ENCODE measurements at places on chromosomes 5 and 9.

DNA sequence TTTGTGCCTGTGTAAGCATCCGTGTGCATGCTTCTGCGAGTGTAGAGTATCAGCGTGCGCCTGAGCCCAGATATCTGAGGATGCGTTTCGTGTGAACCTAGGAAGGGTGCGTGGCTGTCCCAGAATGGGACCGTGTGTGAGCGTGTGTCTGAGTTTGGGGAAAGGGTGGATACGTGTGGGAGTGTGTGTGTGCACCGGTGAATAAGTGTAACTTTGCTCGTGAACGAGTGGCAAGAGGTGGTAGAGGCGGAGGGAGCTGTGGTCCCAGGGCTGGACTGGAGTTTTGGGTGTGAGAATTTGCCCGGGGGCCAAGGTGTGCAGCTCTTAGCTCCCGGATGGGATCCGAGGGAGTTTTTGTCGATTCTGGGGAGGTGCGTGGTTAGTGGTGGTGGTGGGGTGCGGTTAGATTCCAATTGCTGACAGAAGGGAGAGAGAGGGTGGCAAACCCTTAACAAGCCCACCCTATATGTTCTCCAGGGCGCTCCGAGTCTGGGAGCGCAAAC is 686 bp upstream of the COL27A1 start:
- DNase-seq: no peak

GRCh38 chr5:166163996-166164610 is 2127.3 kb upstream of the WWC1 start:
- no peak for DNase-seq

GRCh38 chr9:95855961-95856360 is 19.5 kb upstream of the ERCC6L2 start:
- DNase-seq: no peak

DNA sequence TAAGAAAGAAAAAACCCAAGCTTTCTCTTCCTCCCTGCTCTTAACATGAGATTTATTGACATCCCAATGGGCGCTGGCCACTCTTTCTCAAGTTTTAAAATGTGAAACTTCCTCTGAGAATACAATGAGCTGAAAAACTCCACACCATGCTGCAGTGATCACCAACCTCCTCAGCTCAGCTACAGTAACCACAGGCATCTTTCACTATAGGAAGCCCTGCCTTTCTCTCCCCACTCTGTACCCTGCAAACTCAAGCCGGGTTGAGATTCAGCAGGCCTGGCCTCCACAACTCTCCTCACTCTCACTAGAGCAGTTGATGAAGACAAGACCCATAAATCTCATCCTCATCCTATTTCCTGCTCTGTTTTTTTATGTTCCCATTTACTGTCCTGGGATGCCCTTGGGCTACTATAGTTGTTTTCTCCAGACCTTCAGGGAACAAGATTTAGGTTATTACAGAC is 48.3 kb downstream of the SH3TC2 start:
- no peak for DNase-seq

- DNase-seq: no peak
These were observed 1.2 kb upstream of the NSD1 start for GRCh38 chr5:177132136-177133095.

DNA sequence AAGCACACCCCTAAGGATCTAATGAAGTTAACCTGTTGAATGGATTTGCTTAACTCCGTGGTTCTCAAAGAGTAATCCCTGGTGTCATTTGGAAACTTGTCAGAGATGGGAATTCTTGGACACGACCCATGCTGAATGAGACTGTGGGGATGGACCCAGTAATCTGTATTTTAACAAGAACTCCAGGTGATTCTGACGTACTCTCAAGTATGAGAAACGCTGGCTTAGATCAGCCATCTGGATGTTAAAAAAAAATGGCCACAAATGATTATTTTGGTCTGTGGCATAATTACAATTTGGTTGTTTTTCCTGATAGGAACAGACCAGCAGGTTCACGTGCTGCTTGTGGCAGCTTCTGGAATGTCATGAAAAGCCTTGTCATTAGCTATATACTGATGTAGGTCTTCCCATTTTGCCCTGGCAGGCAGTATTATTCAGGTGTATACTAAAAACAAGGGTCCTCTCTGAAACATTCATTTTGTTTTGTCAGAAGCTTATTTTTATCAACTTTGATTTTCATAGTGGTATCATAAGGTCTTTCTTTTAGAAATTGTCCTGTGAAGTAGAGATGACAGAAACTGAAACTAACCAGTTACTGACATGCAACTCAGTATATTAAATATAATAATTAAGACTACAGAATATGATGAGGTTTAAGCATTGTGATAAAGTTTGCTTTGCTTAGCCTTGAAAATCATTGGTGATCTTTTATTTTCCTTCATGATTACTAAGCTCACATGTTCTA is 15.4 kb downstream of the CPEB4 start:
- DNase-seq: no peak

DNA sequence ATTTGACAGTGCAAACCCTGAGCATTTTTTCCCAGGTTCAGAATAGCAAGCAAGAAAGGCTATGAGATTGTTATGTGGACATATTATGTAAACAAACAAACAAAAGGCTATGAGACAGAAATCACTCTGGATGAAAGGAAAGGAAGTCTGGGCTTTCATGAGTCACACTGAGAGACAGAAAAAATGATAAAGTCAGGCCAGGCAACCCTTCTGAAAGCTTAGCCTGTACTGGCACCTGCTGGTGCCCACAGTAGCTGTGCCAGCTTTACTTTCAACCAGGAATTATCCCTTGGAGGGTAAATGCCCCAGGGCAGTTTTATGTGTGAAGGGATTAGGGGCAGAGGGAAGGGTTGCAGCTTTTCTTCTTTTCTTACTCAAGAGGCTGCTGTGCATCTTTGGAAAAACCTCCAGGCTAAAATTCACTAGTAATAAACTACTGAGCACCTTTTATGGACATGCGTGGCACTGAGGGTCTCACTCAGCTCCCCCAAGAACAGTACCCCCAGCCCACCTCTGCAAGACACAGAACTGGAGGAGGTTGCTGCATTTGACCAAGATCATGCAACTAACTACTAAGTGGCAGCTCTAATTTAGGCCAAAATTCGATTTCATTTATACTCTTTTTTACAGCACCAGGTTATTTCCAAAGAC is 41.7 kb downstream of the ACTL7B start:
- no peak for DNase-seq

- DNase-seq: no peak
These were observed 69.8 kb upstream of the DAB2 start for GRCh38 chr5:39494534-39494933.

DNA sequence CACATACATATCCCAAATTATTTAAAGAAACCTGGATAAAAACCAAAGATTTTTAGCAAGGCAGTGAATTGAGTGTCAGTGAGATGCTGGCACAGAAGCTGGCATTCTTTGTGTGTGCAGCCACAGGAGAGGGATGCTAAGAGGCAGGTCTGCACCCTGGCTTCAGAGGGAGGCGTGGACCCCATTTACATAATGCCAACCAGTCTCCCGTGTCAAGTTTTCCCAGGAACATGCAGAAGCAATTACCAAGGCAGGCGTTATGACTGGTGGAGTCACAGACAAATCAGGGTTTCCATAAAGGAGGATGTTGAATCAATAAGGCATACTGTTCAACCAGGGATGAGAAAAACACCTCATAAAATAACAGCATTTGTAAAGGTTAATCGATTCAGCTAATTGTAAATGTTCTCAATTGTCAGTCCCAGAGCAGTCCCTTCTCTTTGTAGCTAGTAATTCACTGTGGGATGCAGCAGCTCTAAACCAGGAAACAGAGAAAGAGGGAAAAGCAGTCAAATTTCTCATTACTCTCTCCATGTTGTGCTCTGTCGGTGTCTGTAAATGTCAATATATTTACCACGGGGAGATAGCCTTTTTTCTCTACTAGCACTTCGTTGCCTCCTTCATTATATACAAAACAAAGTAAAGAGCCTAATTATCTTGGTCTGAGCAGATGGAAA is 452.4 kb upstream of the GRAMD2B start:
- no peak for DNase-seq

- no peak for DNase-seq
These were observed 65.2 kb downstream of the CRB2 start for GRCh38 chr9:123421186-123421585.

GRCh38 chr5:159680095-159680494 is 236.2 kb upstream of the ADRA1B start:
- DNase-seq: no peak

- no peak for DNase-seq
These were observed 124.3 kb downstream of the MRPS30 start for GRCh38 chr5:44932922-44933585.

DNA sequence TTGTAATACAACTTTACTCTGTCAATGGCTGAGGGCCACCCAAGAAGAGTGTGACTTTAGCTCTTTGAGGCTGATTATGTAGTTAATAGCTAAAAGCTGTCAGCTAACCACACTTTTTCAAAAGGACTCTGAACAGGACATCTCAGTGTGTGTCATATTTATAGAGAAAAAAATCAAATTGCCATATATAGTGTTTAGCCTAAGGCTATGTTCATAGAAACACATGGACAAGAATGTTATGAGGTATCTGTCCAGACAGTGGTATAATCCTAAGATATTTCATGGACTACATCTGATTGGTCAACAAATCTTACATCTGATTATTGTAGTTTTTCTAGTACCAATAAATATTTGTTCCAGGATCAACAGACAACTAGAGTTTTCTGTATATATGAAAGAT is 42.1 kb upstream of the CDH18 start:
- no peak for DNase-seq

- DNase-seq: no peak
These were observed 10.2 kb upstream of the SFXN1 start for GRCh38 chr5:175467983-175468690.

DNA sequence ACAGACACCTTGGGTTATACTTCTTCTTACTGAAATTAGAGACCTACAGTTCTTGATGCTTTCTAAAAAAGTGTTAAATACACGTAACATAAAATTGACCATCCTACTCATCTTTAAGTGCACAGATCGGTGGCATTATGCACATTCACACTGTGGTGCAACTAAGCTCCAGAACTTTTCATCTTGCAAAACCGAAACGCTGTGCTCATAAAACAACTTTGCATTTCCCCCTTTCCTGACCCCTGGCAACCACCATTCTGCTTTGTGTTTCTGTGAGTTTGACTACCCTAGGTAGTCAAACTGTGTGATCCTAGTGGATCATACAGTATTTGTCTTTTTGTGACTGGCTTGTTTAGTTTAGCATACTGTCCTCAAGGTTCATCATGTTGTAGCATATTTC is 3.9 kb downstream of the MVB12B start:
- no peak for DNase-seq

DNA sequence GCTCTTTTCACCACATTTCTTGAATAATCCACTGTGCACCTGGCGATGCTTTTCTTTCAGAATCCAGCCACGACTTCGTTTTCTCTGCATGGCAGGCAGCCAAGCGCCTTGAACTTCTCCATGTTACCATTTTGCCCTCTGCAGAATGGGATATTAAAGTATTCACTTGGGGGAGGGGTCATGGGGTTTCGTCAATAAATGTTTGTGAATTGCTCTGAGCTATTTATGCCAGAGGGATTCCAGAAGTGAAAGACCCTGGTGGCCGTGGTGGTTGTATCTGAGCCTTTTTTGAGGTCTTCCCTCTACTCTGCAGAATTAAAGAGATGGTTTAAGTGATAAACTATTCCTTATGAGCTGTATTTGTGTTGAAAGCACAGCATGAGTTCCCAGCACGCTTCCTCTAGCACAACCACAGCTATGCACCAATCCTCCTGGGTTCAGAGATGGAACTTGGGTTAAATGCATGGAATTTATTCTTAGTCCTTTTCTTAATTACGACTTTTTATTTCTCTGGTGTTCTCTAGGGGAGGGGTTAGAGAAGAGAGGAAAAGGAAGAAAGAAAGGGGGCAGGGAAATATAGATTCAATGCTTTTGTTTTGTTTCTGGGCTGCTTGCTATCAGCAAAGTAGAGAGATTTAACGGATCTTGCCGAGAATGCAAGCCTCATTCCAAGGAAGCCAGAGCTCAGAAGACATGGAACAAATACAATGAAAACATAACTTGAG is 478.2 kb upstream of the TNC start:
- no peak for DNase-seq

GRCh38 chr5:94776167-94776566 is 157.7 kb downstream of the SLF1 start:
- DNase-seq: no peak

Measured in SIG-M5 (cell line).